ENCODE measurements at places on chromosomes 6 and 20.
A peak's percentile ranks its signal among the peaks of the same experiment; 100 is the strongest.

DNA sequence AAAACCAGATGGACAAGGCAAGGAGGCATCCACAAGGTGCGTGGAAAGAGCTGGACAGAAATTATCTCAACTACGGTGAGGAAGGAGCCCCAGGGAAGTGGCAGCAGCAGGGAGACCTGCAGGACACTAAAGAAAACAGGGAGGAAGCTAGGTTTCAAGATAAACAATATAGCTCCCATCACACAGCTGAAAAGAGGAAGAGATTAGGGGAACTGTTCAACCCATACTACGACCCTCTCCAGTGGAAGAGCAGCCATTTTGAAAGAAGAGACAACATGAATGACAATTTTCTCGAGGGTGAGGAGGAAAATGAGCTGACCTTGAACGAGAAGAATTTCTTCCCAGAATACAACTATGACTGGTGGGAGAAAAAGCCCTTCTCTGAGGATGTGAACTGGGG lies 26.8 kb downstream of the TRMT6 start:
- no peak for DNase-seq

DNA sequence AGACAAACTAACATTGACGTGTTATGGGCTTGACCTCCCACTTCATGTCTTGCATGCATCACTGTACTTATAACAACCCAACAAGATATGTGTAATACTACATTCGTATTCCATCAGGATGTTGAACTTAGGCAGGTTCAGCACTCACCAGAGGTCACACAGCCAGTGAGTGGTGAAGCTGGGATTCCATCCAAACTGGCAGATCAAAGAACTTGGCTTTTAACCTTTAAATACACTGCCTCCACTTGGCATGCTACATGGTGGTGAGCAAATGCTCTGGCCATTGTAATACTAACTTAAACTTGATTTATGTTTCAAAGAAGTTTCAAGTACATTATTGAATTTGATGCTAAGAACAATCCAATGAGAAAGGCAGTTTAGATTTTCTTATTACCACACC lies 10.7 kb upstream of the HDDC2 start:
- no peak for DNase-seq

GRCh38 chr6:45966797-45967196 lies 48.9 kb downstream of the CLIC5 start:
- no peak for DNase-seq

GRCh38 chr20:38883981-38884733 lies 42.1 kb upstream of the FAM83D start:
- no peak for DNase-seq

GRCh38 chr6:141548966-141549365 lies 583.8 kb upstream of the GJE1 start:
- DNase-seq = peak; percentile 53

GRCh38 chr6:169289619-169290339 lies 36.1 kb upstream of the THBS2 start:
- DNase-seq = no peak

- no peak for DNase-seq
These were observed 69.2 kb downstream of the PTPRA start for GRCh38 chr20:2942439-2942838.

DNA sequence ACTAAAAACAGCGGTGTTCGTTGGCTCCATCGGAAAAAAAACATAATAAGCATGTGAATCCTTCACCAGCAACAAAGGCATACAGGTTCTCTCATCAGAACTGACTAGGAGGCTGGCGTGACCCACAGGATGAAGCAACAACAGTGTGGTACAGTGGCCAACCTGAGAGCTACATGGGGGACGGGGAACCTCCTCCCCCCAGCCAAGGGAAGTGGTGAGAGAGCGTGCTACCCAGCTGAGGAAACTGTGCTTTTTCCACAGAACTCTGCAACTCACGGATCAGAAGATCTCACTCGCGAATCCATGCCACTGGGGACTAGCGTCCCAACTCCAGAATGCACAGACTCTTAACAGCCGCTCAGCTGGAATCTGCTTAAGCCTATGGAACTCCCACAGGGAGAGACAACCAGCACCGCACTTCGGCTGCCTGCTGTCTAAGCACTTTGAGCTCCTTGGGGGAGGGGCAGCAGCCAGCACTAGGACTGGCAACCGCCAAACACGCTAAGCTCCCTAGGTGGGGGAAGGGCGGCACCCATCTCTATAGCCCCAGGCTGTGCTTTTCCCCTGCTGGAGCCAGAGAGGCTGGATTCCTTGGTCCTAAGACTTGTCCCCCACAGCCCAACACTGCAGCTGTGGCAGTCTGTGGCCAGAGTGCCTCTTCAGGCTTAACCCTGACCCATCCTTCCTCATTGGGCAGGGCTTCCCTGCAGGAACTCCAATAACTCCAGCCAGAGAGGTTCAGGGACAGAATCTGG lies 538.3 kb upstream of the BTBD3 start:
- DNase-seq = no peak

DNA sequence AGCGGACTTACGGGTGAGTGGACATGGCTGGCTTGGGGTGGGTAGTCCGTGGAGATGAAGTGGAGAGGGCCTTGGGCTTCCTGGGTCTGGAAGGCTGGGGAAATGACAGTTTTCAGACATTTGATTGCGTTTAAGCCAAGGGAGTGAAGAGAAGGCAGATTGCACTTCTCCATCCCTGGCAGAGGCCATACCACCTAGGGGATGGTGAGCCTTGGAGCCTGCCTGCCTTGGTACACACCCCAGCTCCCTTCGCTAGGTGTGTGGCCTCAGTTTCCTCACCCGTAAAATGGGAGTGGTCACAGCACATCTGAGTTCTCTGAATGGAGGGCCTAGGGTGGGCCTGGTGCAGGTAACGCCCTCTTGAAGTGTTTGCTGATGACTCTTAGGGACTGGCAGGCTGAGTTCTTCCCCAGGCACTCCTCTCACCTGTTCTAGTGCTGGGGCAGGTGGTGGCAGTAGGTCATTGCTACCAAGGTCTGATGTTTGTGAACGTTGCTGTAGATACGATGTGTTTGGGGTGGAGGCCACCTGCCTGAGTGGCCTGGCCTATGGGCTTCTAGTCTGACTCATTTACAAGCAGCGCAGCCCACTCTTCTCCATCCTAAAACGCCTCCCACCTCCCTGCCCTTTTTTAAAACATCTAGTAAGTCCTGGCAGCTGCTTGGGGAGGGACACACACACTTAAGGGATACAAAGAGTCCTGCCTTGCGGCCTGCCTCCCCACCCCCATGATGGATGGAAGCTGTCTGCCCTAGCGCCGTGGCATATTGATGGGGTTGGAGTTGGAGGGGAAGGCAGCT lies 2.3 kb downstream of the RBM38 start:
- no peak for DNase-seq

GRCh38 chr6:157710604-157711003 lies 112.4 kb upstream of the SNX9 start:
- no peak for DNase-seq

DNA sequence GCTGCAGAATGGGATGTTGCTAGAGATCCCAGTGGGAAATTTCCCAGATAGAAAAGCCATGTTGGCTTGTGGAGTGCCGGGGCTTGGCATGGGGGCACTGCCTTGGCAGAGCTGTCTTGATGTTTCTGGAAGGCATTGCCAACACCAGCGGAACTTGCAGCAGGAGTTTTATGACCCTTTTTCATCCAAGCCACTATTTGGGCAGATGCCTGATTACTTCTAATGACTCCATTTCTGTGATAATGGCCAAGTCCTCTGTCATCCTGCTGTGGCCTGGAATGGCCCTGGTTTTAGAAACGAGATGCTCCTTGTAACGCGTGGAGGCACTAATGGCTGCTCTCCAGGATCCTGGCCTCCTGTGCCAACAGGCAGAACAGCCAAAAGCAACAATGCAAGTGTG lies 229.0 kb downstream of the ZNF217 start:
- DNase-seq = no peak

GRCh38 chr6:83511266-83511665 lies 1.1 kb upstream of the PRSS35 start:
- no peak for DNase-seq

DNA sequence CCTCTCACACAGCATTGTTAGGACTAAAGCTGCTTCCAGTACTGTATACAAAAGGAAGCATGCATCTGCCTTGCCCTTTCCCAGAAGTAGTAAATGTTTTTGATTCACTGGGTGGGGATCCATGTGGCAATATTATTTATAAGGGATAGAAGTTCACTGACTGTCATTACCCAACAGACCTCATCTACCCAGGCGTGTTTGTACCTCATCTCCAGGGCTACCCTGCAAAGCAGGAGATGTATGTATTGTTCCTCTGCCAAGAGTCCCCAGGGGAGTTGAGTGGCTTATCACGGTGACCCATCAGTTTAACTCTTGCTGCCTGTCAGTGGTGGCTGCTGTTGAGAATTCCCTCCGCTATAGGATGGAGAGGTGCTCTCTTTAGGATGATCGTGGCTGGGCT lies 42.5 kb downstream of the SLC24A3 start:
- no peak for DNase-seq

DNA sequence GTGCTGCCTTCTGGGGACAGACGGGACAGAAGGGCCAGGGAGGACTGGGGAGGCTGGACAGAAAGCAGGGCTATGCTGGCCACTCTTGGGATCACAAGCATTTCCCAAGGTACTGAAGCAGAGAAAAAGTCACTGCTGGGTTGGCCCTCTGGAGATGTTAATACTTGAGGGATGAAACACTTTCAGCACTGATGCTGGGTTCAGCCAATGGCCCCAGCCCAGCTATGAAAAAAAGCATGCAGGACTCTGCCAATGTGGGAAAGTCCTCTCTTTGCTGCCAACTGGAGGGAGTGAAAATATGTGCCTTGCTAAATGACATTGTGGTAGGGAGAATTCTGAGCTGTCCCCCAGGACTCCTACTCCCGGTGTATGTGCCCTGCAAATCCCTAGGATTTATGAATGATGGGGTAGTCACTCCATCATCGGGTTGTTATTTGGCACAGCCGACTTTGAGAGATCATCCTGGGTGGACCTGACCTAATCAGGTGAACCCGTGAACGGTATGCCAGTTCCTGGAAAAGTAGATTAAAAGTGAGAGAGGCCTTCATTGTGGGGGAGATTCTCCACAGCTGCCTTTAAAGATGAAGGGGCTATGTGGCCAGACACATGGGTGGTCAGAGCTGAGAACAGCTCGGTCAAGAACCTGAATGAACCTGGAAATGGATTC lies 119.9 kb upstream of the TRAF3IP2 start:
- DNase-seq = no peak

GRCh38 chr20:13927171-13927570 lies 63.2 kb downstream of the SEL1L2 start:
- no peak for DNase-seq

- DNase-seq = no peak
These were observed 302.0 kb downstream of the ALDH8A1 start for GRCh38 chr6:134647861-134648260.

DNA sequence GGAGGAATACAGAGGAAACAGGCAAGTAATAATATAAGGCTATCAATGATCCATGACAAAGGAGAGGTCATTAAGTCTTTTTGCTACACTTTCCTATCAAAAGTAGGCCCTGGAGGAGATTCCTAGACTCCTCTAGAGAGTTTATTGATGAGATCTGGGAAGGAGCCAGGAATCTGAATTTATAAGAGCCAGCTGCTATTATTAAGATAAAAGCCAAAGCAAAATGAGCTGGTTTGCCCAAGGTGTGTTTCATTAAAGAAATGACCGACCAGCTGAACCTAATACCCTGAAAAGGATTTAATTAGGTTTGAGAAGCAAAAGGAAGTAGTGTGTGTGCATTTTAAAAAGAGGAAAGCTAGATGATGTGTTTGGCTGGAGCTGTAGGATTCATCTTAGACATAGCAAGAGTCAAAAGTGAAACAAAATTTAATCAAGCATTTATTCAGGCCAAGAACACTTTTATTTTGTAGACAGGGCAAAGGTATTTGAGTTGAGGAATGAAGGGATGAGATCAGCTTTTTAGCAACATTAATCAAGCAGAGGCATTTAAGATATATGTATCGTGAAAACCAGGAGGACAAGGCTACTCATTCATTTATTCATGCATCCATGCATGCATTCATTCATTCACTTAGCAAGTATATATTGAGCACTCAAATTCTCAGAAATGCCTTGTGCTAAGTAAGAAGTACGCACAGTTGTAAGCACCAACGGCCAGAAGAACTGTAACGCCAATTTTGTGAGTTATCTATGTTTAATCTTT lies 43.5 kb upstream of the SCAF8 start:
- DNase-seq = no peak

DNA sequence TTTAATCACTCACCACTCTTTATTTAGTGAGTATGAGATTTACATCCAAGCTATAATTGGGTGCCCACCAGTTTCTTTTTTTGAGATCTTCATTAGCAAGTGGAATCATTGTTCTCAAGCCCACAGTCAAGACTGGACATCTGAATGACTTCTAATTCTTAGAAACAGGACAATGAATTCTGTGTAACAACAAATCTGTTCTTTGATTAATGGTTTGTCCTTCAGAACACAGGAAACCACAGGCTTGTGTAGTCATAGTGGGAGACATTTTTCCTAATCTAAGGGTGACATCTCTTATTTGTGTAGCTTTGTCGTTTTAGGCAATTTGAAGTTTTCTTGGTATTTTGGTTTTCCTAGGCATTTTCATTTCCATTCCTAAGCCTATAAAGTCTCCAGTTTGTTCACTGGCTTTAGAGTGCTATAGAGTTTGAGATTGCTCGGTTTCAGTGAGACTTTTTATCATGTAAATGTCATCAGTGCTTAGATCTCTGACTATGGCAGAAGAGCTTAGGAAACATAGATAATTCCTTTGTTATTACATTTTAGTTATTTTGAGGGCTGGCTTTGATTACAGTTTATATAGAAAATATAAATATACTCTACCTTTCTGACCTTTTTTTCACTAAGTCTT lies 903.9 kb upstream of the MAP3K7 start:
- DNase-seq = no peak

- no peak for DNase-seq
These were observed 188.4 kb downstream of the JARID2 start for GRCh38 chr6:15434263-15434662.

GRCh38 chr6:53544217-53544469 lies 758 bp downstream of the GCLC start:
- DNase-seq = no peak

DNA sequence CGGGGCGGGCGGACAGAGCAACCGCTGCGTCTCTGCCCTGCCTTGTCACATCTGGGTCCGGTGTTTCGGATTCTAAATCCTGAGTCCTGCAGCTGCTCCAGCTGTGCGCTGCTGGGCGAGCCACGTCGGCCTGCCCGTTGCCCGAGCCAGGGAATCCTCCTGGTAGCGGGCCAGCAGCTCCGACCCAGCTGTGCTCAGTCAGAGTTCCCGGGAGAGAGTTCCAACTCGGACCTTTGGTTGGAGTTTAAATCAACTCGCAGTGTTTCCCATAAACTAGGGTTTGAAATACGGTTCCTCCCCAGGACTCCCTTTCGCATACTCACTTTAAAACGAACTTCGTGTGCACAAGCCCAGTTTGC lies 315 bp upstream of the PDE10A start:
- no peak for DNase-seq

GRCh38 chr6:132084811-132085509 lies 133.8 kb upstream of the CCN2 start:
- DNase-seq = no peak

DNA sequence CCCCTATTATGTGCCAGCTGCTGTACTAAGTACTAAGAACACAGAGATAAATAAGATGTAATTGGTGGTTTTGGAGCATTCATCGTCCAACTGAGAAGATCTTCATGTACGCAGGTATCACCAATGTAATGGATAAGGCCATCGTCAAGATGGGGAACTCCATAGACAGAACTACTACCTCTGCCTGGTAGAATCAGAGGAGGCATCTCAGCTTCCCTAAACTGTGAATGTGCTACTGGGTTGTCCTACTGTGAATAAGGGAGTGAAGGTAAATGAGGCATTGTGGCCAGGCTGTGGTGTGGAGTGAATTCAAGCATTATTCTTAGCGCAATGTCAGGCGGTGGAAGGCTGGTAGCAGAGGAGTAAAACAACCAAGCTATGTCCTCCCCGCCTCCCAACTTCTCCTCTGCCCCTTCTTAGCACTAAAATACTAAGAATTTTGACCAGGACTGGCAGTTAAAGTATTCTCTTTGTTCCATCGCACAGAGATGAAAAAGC lies 68.2 kb downstream of the TBC1D7 start:
- DNase-seq = no peak
